ENCODE measurements at places on chromosomes 12 and 14.
A peak's percentile ranks its signal among the peaks of the same experiment; 100 is the strongest.

- peak; percentile 2 for DNase-seq
Observed at GRCh38 chr12:94603434-94604365, 46.7 kb downstream of the TMCC3 start.

GRCh38 chr14:103562179-103562428 lies 353 bp downstream of the BAG5 start:
- DNase-seq = no peak

- no peak for DNase-seq
Observed at GRCh38 chr12:13186302-13186701, 10.2 kb upstream of the EMP1 start.

DNA sequence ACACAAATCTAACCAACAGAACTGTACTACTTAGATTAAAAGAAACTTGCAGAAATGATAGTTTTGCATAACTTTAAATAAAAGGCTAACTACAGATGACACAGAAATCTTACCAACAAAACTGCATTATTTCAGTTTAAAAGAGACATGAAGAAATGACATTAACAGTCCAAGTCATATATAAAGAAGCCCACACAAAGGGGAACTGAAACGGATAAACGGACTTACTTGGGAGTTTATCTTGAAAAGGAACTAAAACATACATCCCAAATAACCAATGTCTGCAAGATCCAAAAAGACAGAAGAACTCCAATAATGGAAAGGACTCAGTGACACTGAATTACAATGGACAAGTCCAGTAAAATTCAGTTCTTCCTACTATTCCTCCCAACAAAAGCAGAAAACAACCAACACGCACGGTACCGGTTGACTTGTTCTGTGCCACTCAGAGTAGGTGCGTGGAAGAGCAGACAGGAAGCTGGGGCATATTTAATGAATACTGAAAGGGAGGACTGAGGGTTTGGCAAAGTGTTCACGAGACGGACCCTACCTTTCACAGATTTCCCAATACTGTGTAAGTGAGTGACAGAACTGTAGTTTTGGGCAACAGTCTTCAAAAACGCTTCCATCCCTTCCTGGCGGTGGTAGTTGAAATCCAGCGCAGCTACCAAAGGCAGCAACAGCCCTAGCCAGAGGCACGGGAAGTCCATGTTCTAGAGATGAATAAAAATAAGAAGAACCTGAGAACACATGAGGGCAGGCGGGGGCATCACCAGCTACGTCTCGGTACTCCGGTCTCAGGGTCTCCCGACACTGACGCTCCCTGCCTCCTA lies 627 bp downstream of the CPM start:
- DNase-seq = no peak

DNA sequence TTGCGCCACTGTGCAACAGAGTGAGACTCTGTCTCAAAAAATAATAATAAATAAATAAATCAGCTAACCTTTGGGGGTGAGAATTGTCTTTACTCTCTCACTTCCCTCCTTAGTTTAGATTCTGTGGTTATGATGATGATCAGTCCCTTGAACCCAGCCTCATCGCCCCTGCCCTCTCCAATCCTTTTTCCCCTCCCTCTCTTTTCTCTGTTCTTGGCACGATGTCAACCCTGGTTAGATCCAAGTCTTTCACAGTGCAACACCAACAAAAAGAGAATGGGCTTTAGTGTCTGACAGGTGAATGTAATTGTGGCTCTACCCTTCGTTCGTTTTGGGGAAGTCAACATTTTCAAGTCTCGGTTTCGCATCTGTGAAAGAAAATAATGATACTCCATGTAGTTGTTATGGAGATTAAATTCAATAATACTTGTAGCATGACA lies 59.0 kb downstream of the NTN4 start:
- DNase-seq = no peak

GRCh38 chr12:31751085-31751484 lies 22.3 kb upstream of the AMN1 start:
- DNase-seq = no peak

DNA sequence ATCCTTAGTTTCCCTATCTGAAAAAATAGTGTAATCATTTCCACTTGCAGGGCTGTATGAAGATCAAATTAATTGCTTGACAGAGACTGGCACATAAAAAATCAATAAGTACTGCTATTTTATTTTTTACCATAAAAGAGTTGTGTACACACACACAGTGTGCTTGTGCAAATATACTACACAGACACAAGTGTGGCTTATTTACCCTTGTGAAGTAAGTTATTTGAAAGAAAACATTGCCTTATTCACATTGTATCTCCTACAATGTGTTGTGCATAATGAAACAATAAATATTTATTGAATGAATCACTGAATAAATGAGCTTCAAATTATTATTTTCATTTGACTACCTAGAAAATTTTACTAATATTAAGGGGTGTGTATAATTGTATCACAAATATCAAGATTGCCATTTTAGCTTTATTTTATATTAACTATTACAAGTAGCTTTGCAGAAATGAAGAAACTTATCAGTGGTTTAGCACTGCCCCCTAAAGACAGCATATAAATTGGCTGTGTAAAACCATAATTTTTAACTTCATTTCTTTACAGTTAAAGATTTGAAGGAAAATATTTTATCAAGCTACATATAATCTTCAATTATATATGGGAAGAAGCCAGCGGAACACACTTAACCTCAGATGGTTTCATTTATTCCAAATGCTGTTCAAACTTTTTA lies 11.3 kb downstream of the GARIN6 start:
- DNase-seq = no peak

- no peak for DNase-seq
Observed at GRCh38 chr14:101854366-101854765, 92.9 kb downstream of the PPP2R5C start.

DNA sequence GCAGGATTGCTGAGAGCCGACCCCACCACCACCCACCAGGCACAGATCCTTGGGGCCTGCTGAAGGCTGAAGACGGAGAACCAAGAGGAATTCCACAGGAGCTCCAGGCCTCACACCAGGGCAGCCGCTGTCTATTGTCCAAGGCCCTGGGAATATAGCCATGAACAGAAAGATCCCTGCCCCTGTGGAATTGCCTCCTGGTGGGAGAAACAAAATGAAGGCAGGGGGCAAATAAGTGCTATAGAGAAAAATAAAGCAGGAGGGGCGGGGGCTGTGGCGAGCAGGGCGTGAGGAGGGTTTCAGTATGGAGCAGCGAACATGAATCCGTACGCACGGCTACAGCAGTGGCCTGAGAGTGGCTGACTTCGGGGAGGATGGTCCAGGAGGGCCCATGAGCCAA lies 96.1 kb downstream of the EML1 start:
- no peak for DNase-seq

DNA sequence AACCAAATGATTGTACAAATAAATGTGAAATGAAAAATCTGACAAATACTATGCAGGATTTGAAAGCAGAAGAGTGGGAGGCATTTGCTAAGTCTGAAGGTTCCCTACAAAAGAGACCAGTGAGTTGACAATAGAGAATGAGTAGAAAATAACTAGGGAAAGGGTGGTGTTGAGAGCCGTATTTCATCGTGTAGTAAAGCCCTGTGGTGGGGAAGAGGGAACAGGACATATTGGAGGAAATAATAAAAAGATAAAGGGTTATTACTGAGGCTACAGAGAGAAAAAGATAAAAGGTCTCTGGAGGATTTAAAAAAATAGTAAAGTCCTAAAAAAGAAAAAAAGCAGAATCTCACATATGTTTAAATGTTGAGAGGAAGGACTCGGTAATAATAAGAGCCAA lies 268.8 kb downstream of the DUSP6 start:
- DNase-seq = no peak

DNA sequence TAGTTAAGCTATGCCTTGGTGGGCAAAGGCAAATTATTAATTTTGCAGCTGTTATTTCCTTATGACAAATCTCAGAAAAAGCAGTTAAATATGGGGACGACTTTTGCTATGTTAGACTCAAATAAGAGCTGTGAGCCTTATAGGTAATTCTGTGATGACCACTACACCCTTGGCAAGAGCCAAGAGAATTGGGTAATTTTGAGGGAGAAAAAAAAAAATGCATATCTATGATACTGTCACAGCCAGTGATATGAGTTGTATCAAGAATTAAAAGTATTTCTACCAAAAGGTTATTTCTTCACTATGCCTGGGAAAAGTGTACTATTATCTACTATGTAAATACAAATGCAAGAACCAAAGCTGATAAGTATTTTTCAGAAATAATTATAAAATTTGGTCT lies 43.9 kb downstream of the SCAF11 start:
- DNase-seq = no peak
